ENCODE measurements at places on chromosomes 4 and X.

DNA sequence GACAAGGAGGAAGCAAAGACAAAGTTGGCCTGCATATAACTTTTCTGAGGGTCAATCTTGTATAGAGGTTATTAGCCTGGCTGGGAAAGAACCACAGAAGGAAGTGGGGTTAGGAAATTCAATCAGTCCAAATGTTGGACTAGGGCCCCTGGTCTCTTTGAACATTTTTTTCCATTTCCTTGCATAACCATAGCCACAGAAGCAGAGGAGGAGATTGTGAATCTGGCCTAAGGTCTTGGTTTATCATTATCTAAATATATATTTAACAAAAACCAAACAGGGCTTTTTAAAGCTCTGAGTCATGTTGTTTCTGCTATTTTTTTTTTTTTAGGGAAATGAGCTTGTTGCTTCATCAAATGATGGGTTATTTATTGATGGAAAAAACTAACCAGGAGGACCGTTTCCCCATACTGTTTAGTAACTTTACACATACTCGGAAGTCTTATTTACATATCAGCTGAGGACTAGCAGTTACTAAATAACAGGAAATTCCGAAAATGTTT is 97.7 kb upstream of the ACSL4 start:
- DNase-seq, result no peak

- no peak for DNase-seq
Observed at GRCh38 chrX:85499400-85499799, 119.9 kb upstream of the POF1B start.

DNA sequence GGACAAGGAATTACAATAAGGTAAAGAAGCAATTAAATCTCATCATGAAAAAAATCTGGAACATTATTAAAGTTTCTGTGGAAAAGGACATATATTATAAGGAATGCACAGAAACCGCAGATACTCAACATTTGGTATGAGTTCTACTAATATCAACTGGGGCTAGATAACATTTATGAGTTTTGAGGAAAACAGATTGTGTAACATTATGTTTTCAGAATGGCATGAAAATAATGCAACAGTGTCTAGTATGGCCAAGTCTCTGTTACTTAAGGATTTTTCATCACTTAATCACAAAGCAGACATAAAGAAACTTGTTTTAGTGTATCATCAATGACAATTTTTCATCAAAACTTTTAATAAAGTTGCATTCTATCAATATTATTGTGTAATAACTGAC is 785.0 kb downstream of the GLUD2 start:
- no peak for DNase-seq

DNA sequence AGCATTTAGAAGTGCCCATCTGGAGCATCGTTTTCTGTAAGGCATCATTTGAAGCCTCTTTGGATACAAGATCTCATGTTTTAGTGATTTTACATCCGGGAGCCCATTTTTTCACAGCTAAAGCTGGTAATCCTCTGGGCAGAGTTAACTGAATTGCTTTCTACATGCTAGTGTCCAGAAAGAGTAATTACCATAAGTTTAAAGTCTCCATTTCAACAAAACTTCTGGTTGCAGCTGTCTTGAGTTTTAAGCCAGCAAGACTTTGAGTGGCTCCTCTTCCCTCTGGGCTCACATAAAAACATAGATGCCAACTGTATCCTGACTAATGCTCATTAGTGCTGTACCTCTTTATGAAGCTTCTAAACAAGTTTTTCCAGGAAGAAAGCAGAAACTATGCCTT is 65.4 kb downstream of the GPRIN3 start:
- no peak for DNase-seq

DNA sequence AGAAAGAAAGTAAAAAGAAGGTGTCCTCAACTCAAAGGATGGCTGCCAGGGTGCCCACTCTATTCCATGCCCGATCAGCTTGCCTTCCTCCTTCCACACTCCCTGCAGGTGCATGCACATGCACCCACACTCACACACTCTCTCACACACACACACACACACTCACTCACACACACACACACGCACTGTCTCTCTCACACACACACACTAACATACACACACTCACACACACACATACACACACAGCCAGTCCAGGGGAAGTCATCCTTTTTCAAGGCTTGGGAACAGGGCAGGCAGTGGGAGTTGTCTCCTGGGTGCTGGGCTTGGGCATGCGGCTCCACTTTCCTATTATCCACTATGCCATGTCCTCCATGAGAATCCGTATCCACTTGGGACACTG is 50.4 kb downstream of the CRMP1 start:
- no peak for DNase-seq

DNA sequence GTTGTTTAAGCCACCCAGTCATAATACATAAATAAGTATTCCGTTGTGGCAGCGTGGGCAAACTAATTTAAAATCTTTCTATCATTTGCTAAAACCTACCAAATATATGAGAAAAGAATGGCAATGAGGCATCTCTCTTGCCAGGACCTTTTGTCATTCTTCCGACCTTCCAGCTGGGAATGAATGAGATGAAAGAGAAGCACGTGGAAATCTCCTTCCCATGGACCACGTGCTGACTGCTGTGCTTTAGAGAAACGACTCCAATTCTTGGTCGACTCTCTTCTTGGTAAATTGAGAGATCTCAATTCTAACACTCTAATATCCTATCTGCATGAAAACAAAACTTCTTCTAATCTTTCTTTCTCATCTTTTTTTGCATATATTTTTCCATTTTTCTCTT is 116.5 kb downstream of the COL25A1 start:
- no peak for DNase-seq

DNA sequence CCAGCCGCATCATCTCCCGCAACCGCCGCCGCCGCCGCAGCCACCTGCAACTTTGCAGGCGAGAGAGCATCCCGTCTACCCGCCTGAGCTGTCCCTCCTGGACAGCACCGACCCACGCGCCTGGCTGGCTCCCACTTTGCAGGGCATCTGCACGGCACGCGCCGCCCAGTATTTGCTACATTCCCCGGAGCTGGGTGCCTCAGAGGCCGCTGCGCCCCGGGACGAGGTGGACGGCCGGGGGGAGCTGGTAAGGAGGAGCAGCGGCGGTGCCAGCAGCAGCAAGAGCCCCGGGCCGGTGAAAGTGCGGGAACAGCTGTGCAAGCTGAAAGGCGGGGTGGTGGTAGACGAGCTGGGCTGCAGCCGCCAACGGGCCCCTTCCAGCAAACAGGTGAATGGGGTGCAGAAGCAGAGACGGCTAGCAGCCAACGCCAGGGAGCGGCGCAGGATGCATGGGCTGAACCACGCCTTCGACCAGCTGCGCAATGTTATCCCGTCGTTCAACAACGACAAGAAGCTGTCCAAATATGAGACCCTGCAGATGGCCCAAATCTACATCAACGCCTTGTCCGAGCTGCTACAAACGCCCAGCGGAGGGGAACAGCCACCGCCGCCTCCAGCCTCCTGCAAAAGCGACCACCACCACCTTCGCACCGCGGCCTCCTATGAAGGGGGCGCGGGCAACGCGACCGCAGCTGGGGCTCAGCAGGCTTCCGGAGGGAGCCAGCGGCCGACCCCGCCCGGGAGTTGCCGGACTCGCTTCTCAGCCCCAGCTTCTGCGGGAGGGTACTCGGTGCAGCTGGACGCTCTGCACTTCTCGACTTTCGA is 654 bp downstream of the ATOH1 start:
- DNase-seq, result no peak

- DNase-seq, result no peak
Observed at GRCh38 chrX:40011322-40012038, 86.3 kb downstream of the BCOR start.

DNA sequence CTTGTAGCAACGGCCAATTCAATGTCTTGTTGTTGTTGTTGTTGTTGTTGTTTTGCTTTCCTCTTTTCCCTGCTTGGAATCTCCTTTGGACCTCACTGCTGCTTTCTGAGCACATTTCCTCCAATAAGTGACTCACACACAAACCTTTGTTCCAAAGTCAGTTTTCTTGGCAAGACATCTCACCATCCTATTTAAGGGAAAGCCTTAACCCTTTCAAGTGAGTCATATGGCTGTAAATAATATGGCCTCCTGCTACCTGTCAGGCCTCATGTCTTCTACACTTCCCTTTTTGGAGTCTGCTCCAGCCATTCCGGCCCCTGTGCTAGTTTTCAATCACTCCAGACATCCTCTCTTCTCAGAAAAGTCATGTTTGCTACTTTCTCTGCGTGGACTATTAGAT is 79.5 kb upstream of the MAGEB10 start:
- DNase-seq, result no peak

GRCh38 chr4:104117776-104118175 is 376.9 kb downstream of the CXXC4 start:
- no peak for DNase-seq

DNA sequence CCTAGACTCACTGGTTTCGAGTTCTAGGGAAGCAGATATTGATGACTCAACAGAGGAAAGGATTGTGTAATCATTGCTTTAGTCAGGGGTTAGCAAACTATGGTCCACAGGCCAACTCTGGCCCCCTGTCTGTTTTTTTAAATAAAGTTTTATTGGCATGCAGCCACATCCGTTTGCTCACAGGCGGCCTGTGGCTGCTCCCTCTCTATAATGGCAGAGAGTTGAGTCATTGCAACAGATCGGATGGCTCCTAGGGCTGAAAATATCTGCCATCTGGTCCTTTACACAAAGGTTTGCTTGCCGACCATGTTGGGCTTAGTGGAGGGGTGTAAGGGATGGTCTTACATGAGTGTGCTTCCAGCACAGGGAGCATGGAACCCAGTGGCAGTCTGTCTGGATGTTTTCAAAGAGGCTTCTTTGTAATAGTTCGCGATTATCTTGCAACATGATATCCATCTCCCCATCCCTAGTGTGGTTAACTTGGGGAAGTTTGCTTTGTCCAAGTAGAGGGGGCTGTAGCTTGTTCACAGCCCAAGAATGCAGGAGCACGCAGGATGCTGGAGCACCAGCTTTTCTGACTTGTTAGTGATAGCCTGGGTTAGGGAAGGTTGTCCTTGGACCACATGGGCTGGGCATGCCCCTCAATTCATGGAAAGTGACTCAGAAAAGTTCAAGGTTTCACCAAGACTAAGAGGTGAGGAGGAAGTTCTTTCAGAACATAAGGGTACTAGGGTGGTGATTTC is 59.3 kb upstream of the CLDN34 start:
- DNase-seq, result no peak

DNA sequence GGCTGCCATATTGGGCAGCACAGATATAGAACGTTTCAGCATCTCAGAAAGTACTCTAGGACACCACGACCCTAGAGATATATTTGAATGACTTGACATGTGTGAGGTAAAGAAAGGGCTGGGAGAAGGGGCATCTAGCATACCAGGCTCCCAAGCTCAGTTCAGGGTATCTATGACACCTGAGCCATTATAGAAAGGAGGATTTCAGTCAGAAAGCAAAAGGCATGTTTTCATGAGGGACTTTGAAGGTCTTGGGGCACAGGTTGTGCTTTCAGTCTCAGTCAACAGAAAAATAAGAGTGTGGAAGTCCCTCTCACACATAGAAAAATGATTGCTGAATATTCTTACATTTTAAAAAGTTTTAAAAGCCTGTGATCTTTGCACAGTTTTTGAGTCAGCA is 51.6 kb downstream of the NIPAL1 start:
- no peak for DNase-seq

GRCh38 chrX:122418758-122419157 is 765.3 kb upstream of the GRIA3 start:
- no peak for DNase-seq

DNA sequence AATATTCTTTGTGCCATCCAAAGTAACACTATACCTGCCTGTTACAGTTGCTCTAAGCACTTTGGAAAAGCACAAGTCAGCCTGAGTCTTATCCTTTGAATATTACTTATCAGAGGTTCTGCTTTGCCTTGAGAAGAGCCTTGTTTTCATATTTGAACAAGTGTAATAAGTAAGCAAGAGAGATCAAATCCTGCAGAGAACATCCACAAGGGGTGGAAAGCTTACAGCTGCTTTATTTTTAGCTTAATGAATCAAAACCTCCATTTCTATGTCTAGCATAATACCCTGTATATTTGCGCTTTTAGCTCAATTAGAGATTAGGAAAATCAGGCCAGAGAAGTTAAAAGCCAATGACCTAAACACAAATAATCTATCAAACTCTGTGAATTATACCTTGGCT is 139.8 kb downstream of the CDS1 start:
- DNase-seq, result no peak

DNA sequence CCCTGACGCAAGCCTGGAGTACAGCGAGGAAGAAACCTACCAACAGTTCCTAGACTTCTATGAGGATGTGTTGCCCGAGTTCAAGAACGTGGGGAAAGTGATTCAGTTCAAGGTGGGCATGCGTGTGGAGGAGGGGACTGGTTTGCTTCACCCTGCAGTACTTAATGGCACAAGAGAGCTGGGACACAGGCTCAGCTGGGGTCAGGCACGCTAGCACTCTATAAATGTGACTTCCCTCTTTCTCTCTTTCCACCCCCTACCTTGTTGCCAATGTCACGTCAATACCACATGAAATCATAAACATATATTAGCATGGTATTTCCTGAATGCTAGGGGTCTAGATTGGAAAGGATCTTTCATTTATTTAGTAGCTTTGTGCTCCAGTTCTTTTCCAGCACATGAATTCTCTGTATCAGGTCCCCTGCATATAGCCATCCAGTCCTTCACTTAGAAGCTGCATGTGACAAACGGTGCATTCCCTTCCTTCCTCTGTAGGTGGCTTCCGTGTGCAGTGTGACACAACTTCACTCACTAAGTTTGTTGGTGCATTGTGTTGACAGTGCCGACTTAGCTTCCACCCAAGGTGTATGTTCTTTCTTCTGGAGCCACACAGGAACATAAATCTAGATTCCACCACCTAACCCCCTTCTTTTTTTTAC is 25.6 kb downstream of the ZRSR2 start:
- DNase-seq, result peak; percentile 5

- DNase-seq, result no peak
Observed at GRCh38 chrX:49101629-49101984, 21.9 kb upstream of the WDR45 start.

GRCh38 chr4:133483600-133484246 is 334.6 kb downstream of the PCDH10 start:
- no peak for DNase-seq

DNA sequence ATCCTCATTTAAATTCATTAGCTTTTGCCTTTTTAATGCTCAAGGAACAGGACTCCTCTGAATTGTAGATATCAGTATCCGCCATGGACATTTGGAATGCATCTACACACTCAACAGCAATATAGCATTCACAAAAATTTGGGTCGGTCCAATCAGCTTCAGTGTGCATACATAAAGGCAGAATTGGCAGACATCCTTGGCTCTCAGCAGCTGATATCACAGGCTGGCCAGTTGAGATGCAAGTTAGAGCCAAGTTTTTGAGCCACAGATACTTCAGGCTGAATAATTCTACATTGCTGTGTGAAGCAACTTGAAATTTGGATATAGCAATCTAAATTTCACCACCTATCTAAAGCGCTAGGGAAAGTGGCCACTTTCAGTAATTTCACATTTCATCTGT is 821.1 kb downstream of the PCDH19 start:
- DNase-seq, result no peak

GRCh38 chr4:54547299-54548097 is 110.3 kb upstream of the KIT start:
- DNase-seq, result no peak

GRCh38 chr4:82650868-82651267 is 89.1 kb upstream of the TMEM150C start:
- no peak for DNase-seq

GRCh38 chr4:39569209-39569608 is 42.0 kb upstream of the UGDH start:
- no peak for DNase-seq

GRCh38 chr4:66750273-66750672 is 795.0 kb downstream of the CENPC start:
- DNase-seq, result no peak

GRCh38 chr4:38870098-38870808 is 2.6 kb downstream of the FAM114A1 start:
- no peak for DNase-seq

GRCh38 chrX:70508296-70508911 is 63.8 kb downstream of the DLG3 start:
- DNase-seq, result no peak

All from central memory CD4-positive, alpha-beta T cell (primary cell).